ENCODE measurements at places on chromosomes 6 and 20.

- no peak for DNase-seq
These were observed 18.0 kb downstream of the KHDC1L start for GRCh38 chr6:73207221-73207837.

DNA sequence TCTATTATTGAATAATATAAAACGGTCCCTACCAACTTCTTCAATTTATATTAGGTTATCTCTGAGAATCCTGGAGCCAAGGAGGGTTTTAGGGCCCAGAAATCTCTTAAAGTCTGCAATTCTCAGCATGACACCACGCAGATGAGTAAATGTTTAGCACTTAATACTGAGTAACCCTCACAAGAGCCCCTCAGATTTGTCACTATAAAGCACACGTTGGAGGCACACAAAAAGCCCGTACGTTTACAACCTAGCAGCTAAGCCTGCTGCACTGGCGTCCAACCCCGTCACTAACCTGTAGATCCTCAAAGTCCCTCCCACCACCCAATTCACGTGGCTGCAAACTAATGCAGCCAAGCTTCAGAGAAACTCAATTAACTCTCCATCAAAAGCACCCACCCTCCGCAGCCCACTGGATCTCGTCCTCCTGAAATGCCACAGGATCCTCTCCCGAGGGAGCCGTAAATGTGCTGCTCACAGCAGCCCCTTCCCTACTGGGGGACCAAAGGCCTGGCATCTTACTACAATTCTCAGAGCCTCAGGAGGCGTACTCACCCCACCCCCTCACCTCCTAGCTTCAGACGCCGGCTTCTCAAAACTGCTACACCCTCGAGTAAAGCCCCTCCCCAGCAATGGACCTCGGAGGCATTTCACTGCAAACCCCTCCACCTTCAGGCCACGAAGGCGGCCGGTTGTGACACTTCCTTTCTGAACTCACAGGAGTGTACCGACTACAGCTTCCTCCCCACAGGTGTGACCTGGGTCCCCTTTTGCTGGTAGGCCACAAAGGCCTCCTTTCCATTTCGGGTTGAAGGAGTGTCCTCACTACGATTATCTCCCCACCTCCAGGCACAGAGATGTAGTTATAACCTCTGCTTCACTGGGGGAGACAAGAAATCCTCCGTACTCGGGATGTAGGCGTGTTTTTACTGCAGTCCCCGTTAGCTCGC lies 909 bp downstream of the CPNE1 start:
- peak; percentile 42 for DNase-seq

DNA sequence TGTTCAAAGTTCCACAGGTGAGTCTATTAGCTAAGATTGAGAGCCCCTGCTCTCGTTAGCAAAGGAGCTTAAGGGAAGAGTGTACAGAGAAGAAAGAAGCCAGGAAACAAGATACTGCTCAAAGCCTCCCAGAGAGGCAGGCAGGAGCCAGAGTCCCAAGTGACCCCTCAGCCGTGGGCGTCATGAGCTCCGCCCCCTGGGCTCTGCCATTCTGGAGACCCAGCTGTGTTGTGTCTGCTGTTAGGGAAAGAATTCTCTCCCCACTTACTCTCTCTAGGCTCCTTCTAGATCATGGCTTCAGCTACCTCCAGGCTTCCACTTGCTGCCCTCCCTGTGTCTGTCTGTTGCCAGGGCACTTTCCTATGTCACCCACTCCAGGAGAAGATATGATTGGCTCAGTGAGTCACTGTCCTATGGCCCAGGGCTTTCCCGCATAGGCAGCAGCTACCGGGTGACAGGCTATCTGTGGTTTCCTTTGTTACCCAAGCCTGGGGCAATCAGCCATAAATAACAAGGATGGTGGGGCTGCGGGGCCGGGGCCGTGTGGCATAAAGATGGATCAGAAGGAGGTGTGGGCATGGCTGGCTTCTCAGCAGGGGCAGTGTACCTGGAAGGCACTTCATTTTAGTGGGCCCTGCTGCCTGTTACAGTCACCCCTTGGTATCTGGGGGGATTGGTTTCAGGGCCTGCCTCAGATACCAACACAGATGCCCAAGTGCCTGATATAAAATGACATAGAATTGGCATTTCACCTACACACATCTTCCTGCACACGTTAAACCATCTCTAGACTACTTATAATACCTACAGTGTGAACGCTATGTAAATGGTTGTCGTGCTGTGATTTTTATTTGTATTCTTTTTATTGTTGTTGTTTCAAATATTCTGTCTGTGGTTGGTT lies 118.9 kb downstream of the ARMC2 start:
- no peak for DNase-seq

GRCh38 chr6:170007468-170008293 lies 256.3 kb downstream of the ERMARD start:
- DNase-seq, result peak; percentile 80

DNA sequence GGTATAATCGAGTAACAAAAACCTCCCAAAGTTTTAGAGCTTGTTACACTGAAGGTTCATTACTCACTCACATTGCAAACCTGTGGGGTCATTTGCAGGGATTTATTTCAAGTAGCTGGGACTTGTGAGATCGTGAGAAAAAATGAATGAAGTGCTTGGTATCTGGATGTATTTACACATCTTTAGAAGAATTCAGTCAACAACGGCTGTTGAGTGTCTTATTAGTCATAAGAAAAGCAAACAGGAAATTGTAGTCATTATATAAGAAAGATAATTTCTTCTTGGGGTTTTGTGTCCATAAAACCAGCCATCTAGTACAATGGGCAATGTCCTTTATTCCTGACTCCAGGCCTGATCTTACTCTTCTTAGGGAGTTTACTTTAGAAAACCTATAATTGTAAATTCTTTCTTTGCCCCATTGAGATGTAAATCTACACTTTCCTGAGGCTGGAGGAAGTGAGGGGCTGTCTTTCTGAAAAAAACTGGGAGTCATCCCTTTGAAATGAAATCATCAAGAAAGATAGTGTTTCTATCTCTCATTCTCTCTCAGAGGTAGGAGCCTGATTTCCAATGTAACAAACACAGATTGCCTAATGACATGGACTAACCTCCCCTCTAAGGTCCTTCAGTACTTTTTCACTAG lies 202.5 kb upstream of the ASCC3 start:
- peak; percentile 8 for DNase-seq

- DNase-seq, result no peak
These were observed 2.4 kb downstream of the ADGRG6 start for GRCh38 chr6:142304241-142304640.

- no peak for DNase-seq
These were observed 2.5 kb downstream of the IL17F start for GRCh38 chr6:52241819-52242218.

DNA sequence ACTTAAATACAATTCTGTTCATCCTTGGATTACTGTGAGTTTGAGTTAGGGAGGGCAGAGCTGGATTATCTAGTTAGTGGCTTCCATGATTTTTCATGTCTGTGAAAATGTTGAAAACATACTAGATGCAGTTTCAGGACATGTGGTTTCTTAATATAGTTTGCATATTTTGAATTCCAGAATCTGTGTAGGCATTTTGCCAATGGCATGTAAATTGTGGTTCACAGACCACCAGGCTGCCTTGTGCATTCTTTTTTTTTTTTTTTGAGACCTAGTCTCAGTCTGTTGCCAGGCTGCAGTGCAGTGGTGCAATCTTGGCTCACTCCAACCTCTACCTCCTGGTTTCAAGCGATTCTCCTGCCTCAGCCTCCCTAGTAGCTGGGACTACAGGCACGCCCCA lies 42.8 kb downstream of the CDC5L start:
- DNase-seq, result no peak

DNA sequence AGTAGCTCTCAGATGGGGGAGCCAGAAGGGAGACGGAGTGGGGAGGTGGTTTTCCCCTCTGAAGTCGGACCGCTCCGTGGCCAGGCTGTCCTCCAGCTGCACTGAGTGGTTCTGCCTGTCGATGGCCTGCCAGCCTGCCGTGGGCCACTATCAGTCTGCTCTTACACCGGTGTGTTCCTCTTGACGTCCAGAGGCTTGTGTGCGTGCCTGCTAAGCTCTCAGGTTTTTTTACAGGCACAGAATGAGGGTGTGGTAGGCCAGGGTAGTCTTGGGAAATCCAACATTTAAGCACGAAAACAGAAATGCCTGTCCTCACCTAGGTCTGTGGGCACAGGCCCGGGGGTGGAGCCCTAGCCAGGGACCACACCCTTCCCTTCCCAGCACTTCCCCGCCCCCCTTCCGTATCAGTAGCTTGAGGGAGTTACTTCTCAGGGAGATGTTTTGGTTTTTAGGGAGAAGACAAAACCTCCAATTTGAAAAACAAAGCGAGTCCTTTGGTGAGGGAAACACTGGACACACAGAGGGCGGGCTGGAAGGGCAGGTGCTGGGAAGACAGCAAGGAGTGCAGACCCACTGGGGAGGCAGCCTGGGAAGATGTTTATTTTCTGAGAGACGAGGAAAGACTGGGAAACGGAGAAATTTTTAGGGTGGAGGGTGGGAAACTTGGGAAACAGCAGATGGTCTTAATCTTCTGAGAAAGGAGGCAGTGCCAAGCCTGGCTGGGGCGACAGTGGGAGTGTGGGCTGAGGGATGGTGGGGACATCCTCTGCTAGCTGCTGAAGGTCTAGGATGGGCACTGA lies 106.5 kb downstream of the LY86 start:
- no peak for DNase-seq

DNA sequence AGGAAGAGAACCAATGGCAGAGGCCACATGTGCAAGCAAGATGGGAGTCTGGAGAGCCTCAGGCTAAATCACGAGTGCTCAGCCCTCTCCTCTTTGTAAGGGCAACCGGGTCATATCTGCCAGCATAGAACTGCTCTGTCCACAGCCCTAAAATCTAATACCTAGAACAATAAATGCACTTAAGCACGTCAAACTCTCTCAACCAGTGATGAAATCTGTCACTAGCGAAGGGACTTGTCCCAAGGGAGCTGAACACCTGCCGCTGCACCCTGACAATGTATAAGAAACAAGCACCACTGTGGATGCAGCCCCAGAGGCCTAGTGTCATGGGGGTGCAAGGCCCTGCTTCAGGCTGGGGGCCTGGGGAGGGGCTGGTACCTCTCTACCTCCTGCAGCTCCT lies 82.5 kb downstream of the PRL start:
- DNase-seq, result no peak

DNA sequence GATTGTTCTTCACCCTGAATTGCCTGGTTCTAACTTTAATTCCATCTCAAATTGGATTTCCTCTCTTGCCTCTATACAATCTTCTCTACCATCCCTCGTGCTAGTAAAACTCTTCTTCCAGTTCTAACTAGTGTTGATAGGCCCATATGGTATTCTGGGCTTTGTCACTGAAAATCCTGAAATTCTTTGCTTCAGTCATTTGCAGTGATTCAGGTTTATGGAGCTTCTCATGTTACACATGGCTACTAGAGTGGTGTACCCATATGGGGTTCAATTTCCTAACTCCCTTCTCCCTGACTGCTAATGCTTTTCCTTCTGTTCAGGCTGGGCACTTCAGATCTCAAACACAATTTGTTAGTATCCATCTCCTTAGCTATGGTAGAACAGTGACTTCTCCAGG lies 956.6 kb downstream of the KIF16B start:
- DNase-seq, result no peak

DNA sequence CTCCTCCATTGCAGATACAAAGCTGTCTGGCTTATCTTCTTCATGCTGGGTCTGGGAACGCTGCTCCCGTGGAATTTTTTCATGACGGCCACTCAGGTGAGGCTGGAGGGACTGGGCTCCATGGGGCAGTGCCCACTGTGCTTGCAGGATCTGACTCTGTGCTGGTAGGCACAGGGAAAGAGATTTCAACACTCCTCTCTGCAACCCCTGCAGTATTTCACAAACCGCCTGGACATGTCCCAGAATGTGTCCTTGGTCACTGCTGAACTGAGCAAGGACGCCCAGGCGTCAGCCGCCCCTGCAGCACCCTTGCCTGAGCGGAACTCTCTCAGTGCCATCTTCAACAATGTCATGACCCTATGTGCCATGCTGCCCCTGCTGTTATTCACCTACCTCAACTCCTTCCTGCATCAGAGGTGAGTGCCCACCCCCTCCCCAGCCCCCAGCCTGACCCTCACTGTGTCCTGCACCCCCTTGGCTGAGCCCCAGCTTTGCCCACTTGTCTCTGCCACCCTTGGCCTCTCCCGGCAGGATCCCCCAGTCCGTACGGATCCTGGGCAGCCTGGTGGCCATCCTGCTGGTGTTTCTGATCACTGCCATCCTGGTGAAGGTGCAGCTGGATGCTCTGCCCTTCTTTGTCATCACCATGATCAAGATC lies 6.1 kb downstream of the SLC29A1 start:
- DNase-seq, result no peak
